NCI-H524 treated with DMSO at 0.1 percent for 48 hours (cell line): ENCODE measurements at places on chromosomes 7 and 10.

DNA sequence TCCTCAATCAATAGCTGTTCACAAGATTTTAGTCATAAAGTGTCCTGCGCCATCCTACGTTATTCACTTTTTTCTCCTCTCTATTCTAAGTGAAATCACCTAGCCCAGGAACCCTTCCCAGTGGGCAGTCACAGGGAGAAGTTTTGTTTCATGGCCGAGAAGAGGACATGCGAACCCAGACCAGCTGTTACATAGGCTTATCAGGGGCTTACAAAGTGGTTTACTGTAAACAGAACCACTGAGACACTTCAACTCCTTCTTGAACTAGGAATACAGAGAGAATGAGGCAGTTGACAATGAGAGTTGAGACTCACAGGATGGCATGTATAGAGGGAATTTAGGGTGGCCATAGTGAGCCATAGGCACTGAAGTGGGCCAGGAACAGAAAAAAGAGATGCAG is 246.9 kb upstream of the GLI3 start:
- no peak for DNase-seq

DNA sequence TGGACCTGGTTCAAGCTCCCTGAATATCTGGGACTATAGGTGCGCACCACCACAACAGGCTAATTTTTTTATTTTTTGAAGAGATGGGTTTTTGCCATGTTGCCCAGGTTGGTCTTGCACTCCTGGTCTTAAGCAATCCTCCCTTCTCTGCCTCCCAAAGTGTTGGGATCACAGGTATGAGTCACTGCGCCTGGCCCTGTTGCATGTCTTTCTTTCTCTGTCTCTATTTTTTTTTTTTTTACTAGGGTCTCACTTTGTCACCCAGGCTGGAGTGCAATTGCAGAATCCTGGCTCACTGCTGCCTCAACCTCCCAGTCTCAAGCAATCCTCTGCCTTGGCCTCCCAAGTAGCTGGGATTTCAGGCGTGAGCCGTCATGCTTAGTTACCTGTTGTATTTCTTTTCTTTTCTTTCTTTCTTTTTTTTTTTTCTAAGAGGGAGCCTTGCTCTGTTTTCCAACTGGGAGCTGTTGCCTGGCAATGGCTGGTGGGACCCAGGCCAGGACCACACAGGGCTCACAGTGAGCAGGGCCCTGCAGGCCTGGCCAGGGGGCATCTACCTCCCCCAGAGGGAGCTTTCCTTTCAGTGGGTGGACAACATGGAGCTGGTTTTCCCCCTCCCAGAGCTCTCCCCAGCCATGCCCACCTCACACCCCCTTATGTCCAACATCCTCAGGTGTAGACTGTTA is 6.0 kb downstream of the MYL7 start:
- DNase-seq, result no peak

DNA sequence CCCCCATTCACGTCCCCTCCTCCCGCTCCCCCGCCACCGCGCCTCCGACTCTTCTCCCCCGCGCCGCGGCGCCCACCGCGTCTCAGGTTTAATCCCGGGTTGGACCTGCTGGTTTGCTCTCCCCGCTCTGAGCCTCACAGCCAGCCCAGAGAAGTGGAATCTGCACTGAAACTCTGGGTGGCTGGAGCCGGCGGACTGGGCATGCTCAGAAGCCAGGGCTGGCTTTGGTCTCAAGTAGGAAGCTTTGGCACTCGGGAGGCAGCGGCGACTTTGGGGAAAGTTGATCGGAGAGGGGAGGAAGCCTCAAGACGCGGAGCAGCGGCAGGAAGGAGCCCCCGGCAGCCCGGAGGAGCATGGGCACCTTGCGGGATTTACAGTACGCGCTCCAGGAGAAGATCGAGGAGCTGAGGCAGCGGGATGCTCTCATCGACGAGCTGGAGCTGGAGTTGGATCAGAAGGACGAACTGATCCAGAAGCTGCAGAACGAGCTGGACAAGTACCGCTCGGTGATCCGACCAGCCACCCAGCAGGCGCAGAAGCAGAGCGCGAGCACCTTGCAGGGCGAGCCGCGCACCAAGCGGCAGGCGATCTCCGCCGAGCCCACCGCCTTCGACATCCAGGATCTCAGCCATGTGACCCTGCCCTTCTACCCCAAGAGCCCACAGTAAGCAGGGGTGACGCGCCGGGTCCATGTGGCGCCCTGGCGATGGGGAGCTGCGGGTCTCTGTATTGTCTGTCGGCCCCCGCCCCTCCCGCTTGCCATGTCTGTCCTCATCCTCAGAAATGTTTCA is at the start of gene PRKG1:
TSS of gene PRKG1 (plus strand) at position 250 of the 791 bp plus-strand sequence.
- peak; percentile 30 for DNase-seq

DNA sequence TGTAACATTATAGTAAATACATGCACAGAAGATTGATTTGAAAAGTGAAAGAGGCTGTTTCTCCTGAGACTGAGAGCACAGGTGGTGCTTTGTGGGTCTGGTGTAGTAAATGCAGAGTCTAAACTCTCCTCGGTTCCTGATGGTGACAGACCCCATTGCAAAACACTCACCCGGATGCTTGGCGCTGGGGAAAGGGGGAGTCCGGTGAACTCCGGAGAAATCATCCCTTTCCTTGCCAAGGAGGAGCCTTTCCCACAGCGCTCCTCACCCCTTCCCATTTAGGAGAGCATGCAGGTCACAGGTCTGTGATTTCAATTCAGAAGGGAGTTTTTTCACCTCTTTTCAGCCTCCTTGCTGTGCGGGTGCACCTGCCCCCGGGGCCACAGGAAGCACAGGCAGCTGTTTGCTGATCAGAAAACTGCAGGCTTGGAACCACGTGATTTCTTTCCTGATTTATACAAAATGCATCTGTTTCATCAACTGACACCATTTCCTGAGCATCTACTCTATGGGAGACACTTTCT is 75.6 kb upstream of the LYZL2 start:
- no peak for DNase-seq

GRCh38 chr10:73931767-73932619 is 21.1 kb downstream of the PLAU start:
- no peak for DNase-seq
